Tibial nerve (tissue), 4 donors: ENCODE measurements at places on chromosomes 7 and 10. TPM values are rescaled to one million over a fixed set of nuclear protein-coding genes. Genes with fewer than 3 reads are reported as not detected.

DNA sequence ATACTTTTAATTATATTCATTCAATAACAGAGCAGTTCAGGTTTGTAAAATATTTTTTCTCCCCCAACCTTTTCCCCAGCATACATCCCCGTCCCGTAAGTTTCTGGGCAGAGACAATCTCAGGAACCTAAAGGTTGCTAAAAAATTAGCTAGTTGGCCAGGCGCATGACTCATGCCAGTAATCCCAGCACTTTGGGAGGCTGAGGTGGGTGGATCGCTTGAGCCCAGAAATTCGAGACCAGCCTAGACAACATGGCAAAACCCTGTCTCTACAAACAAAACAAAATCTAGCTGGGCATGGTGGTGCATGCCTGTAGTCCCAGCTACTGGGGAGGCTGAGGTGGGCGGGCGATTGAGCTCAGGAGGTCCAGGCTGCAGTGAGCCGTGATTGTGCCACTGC lies 40.2 kb downstream of the TCF7L2 start:
- H3K36me3 ChIP-seq, result no peaks in the 10 kb centered on the region
- no peak for DNase-seq
- H3K27ac ChIP-seq, result peak overlapping the region; percentile 73
- no peaks in the 10 kb centered on the region for H3K27me3 ChIP-seq
- H3K4me1 ChIP-seq, result no peaks in the 10 kb centered on the region

DNA sequence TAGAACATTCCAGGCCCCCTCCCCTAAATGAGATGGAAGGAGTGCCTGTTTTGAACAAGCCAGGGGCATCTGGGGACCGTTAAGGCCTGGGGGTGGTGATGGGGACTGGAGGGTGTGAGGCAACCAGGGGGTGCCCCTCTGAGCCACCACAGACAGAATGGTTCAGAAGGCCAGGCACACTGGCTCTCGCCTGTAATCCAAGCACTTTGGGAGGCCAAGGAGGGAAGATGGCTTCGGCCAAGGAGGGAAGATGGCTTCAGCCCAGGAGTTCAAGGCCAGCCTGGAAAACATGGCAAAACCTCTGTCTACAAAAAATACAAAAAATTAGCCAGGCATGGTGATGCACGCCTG lies 173.2 kb upstream of the TNRC18 start:
- H3K36me3 ChIP-seq, result no peaks in the 10 kb centered on the region
- no peak overlapping the region for H3K4me3 ChIP-seq
- no peak for DNase-seq
- H3K27ac ChIP-seq, result no peak overlapping the region
- H3K4me1 ChIP-seq, result peaks cover 76% of the 10 kb centered on the region

GRCh38 chr10:119005362-119006043 lies 24.0 kb upstream of the NANOS1 start:
- no peaks in the 10 kb centered on the region for H3K27me3 ChIP-seq
- H3K36me3 ChIP-seq, result no peaks in the 10 kb centered on the region
- H3K4me3 ChIP-seq, result no peak overlapping the region
- no peak for DNase-seq
- no peak overlapping the region for H3K27ac ChIP-seq

The TRPV5 gene
- 0.20 TPM for total RNA-seq

DNA sequence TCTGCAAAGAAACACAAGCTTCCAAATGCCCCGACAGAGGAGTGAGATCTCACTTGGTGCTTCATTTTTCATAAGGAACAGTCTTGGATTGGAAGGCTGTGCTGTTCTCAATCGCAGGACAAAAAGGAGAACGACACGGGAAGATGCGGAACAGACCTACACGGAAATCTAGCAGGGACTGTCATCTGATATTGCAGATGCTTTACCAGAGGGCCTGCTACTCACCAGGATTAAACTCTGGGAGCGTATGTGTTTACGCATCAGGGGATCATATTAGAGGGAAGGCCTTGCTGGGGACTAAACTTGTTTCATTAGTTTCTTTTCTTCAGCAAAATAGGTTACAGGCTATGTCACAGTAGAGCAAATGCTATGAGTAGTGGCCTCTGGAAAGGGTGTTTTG lies 82.8 kb upstream of the EEPD1 start:
- no peaks in the 10 kb centered on the region for H3K4me1 ChIP-seq
- no peak overlapping the region for H3K27ac ChIP-seq
- H3K27me3 ChIP-seq, result no peaks in the 10 kb centered on the region
- H3K36me3 ChIP-seq, result no peaks in the 10 kb centered on the region

DNA sequence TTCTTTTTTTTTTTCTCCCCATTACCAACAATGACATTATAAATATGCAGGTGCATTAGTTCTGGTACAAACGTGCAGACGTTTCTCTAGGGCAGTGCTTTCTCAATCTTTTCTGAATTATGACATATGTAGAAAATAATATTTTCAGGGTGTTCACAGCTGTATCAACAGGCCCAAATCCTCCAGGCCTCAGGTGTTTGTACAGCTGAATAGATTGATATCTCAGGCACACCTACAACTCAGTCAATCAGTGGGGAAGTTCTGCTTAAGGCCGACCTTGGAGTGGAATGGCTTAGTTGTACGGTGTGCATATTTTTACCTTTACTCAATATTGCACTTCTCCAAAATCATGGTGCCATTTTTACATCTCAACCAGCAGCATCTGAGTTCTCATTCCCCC lies 71.6 kb downstream of the CACNB2 start:
- H3K4me3 ChIP-seq, result no peak overlapping the region
- H3K27ac ChIP-seq, result no peak overlapping the region
- H3K27me3 ChIP-seq, result no peaks in the 10 kb centered on the region
- no peaks in the 10 kb centered on the region for H3K36me3 ChIP-seq

GRCh38 chr10:51699145-51699474 lies 285 bp downstream of the CSTF2T start:
- no peaks in the 10 kb centered on the region for H3K27me3 ChIP-seq
- no peaks in the 10 kb centered on the region for H3K36me3 ChIP-seq
- DNase-seq, result no peak
- peak overlapping the region; percentile 60 for H3K4me3 ChIP-seq
- H3K4me1 ChIP-seq, result peaks cover 53% of the 10 kb centered on the region

The DLG5 gene
- total RNA-seq, result 39.3 TPM

GRCh38 chr7:19754521-19755116 lies 18.8 kb downstream of the TMEM196 start:
- no peaks in the 10 kb centered on the region for H3K36me3 ChIP-seq
- no peak overlapping the region for H3K27ac ChIP-seq
- DNase-seq, result no peak
- H3K4me3 ChIP-seq, result no peak overlapping the region

GRCh38 chr10:117007080-117007479 lies 2.1 kb upstream of the SHTN1 start:
- no peaks in the 10 kb centered on the region for H3K36me3 ChIP-seq
- H3K27me3 ChIP-seq, result no peaks in the 10 kb centered on the region
- H3K4me1 ChIP-seq, result no peaks in the 10 kb centered on the region
- no peak for DNase-seq
- H3K27ac ChIP-seq, result no peak overlapping the region
- H3K4me3 ChIP-seq, result no peak overlapping the region

- H3K27ac ChIP-seq, result no peak overlapping the region
- no peaks in the 10 kb centered on the region for H3K4me1 ChIP-seq
- no peaks in the 10 kb centered on the region for H3K36me3 ChIP-seq
- no peak for DNase-seq
- no peaks in the 10 kb centered on the region for H3K27me3 ChIP-seq
These were observed 366.6 kb upstream of the SHH start for GRCh38 chr7:156178857-156179256.

The RPEL1 gene
- total RNA-seq, result not detected

DNA sequence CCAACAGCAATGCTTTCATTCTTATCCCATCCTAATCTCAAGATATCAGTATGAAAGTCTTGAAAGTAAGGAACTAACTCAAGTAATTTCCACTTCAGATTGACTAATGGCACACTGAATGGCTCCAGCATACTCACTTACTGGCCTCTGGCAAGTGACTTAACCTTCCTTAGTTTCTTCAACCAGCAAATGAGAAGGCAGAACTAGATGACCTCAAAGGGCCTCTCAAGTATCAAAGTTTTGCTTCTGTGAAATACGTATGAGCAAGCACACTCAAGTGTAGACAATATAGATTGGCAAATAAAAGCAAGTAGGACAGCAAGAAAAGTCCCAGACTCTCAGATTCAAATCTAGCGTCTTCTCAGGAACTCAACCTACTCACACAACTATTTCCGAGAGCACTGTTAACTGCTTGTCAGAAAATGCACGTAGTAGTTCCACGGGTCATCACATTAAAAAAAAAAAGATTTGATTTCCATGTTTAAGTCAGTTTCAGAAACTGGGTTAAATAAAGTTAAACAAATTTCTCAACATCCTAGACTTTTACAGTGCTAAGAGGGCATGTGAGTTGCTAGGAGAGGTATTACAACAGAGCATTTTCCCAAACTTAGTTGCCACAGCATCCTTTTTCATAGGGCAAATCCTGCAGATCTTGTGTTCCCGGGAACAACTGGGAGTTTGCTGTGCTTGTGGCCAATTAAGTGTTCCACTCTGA lies 276.9 kb upstream of the KLF14 start:
- peaks cover 80% of the 10 kb centered on the region for H3K4me1 ChIP-seq
- H3K27me3 ChIP-seq, result no peaks in the 10 kb centered on the region
- H3K36me3 ChIP-seq, result no peaks in the 10 kb centered on the region
- peak overlapping the region; percentile 91 for H3K27ac ChIP-seq

GRCh38 chr7:141754939-141755338 lies 9.0 kb upstream of the TAS2R3 start:
- no peak overlapping the region for H3K27ac ChIP-seq
- no peak for DNase-seq
- peaks cover 18% of the 10 kb centered on the region for H3K36me3 ChIP-seq
- H3K27me3 ChIP-seq, result no peaks in the 10 kb centered on the region
- H3K4me3 ChIP-seq, result no peak overlapping the region

GRCh38 chr10:88866454-88866853 lies 13.6 kb upstream of the STAMBPL1 start:
- H3K4me3 ChIP-seq, result no peak overlapping the region
- H3K27me3 ChIP-seq, result no peaks in the 10 kb centered on the region
- H3K36me3 ChIP-seq, result no peaks in the 10 kb centered on the region
- H3K27ac ChIP-seq, result no peak overlapping the region
- H3K4me1 ChIP-seq, result no peaks in the 10 kb centered on the region

DNA sequence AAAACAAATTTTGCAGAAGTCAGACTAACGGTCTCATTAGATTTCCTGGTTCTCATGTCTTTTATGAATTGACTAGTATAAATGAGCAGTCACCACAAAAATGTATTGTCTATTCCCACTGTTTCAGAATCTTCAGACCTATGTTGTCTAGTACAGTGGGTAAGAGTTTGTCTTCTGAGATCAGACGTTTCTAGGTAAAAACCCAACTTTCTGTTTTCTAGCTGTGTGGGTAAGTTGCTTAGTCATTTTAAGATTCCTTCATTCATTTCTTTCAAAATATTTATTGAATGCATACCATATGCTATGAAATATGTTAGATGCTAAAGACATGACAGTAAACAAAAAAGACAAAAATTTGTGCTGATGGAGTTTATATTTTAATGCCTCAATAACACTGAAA lies 156.3 kb downstream of the POLR1F start:
- H3K27me3 ChIP-seq, result no peaks in the 10 kb centered on the region
- no peak for DNase-seq
- no peaks in the 10 kb centered on the region for H3K36me3 ChIP-seq

DNA sequence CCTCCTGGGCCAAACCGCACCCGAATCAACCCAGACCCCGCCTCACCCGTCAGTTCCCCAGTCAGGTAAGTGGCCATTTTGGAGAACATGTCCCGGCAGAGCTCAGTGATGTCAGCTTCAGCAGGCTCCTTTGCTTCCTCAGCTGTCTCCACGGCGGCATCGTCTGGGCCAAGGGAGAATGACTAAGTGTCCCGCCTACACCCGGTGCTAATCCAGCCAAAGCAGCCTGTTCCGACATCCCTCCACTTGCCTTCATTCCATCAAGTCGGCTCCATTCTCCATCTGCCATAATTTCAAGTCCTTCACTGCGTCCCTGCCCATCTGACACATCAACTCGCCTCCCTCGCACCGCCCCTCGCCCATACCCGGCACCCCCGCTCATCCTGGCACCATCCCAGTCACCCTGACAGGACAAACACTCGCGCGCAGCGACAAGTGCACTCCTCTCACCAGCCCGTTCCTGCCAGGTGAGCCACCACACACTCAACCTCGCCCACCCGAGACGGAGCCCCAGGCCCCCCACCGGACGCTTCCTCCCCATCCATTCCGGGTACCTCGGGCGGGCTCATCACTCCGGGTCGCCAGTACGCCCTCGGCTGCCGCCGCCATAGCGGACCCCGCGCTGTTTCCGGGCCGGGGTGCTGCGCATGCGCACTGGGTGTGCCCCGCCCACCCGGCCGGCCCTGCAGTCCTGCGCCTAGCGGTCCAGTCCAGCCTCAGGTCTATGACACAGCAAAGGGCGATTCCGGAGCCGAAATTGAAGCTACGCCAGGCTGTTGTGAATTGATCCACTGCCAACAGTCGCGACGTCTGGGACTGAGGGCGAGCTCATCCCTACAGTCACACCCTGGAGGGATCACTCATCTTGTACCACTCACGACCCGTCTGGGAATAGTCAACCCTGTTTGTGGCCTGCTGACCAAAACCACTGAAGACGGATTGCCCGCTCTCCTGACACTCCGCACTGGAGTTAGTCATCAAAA lies at the start of gene BLOC1S2:
Gene BLOC1S2, minus strand, starts transcription at position 630 of the 983 bp plus-strand sequence. Its CDS starts 21 bp downstream, at position 609.
- peak; percentile 59 for DNase-seq
- peak within 1 kb of the TSS; percentile 85 for H3K4me3 ChIP-seq
- H3K27me3 ChIP-seq, result no peaks in the 10 kb centered on the region
- peak within 1 kb of the TSS; percentile 98 for H3K27ac ChIP-seq

The ASAH2B gene
- total RNA-seq, result 1.6 TPM

The EN2 gene
- not detected for total RNA-seq

- no peak for DNase-seq
- H3K27ac ChIP-seq, result no peak overlapping the region
- no peaks in the 10 kb centered on the region for H3K4me1 ChIP-seq
- H3K4me3 ChIP-seq, result no peak overlapping the region
These were observed 92.2 kb upstream of the AKR1E2 start for GRCh38 chr10:4733843-4734224.

- peaks cover 7% of the 10 kb centered on the region for H3K36me3 ChIP-seq
These were observed 23.2 kb upstream of the PRKAR1B start for GRCh38 chr7:750111-750905.
